ENCODE measurements at places on chromosomes 3 and 15. TPM values are rescaled to one million over a fixed set of nuclear protein-coding genes. Genes with fewer than 3 reads are reported as not detected.

DNA sequence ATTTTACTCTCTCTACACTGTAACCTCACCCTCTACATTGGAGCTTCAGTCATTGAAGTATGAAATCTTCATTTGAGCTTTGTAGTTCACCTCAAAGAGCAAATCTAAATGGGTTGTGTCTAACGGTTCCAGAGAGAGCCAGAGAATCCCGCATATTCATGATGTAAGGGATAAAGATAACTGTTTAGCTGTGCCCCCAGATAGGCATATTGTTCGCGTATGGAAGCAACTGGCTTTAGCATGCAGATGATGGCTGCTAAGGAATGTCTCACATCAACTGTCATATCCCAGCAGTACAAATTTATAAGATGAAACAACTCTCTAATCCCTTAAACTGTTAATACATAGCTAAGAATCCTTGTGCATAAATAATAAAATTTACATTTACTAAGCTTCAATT, 412.7 kb upstream of the ROBO2 start:
- DNase-seq = no peak

GRCh38 chr3:49158792-49159191, 7.3 kb downstream of the CCDC71 start:
- no peak for DNase-seq

Gene KCNAB1
- total RNA-seq = not detected

GRCh38 chr3:112407888-112408702, 75.1 kb downstream of the CD200 start:
- DNase-seq = no peak

DNA sequence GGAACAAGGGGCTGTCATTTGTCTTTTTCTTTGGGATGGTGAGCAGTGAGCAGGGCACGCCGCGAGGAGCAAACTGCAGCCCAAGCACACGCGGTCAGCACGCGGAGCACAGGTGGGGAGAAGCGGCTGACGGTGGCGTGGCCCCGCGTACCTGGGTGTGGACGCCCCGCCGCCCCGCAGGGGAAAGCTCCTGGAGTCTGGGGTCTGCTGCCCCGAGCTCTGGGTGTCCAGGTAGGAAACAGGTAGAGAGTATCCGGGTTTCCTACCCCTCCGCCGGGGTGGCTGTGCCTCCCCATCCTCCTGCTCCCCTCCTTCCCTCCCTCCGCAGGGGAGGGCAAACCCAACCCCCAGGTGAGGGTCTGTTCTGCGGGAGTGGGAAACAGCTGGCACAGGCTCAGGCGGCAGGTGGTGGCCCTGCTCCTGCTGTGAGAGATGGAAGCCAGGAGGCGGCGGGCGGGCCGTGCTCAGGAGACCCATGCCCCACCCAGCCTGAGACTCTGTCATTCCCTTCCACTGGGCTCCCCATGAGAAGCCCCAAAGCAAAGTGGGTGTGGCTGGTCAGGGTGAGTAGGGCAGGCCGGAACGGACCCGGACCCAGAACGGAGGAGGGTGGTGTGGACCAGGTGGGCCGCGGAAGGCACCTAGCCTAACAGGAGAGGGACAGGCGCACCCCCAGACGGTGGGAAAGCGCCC, 56.9 kb upstream of the CGNL1 start:
- DNase-seq = no peak

DNA sequence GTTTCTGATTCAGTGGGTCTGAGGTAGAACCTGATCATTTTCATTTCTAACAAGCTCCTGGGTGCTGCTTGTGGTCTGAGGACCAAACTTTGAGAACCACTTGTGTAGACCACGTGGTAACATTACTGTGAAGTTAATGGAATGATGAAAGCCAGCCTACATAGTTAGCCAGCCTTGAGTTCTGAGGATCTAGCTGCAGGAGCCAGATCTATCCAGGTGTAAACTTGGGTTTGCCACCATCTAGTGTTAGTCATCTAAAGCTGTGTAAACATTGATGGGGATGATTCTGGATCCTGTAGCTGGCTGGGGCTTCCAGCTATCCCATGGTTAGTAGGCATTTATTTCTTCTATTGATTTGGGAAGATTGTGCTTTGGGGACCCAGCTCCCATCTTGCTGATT, 170.0 kb downstream of the TMEM108 start:
- no peak for DNase-seq

DNA sequence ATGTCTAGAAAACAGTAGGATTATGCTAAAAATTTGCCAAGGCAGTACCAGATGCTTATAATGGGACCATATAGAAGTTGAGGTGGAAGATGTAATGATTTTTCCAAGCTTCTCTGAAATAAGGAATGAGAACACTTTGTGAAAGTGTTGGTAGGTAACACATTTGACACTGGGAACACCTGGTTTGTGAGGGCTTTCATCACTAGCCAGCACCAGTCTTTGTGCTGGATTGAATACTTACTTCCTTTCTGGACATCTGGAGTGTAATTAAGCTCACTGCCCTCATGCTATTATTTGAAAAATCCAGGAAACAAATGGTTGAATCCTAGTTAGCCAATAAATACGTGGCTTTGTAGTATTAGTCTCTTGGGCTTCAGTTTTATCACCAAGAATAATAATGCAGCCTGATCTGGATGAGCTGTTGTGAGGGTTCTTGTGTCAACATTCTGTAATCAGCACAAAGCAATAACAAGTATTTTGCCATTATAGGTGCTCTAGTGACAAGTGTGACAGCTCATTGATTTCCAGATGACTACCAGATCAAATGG, 12.9 kb downstream of the CCDC80 start:
- DNase-seq = no peak

DNA sequence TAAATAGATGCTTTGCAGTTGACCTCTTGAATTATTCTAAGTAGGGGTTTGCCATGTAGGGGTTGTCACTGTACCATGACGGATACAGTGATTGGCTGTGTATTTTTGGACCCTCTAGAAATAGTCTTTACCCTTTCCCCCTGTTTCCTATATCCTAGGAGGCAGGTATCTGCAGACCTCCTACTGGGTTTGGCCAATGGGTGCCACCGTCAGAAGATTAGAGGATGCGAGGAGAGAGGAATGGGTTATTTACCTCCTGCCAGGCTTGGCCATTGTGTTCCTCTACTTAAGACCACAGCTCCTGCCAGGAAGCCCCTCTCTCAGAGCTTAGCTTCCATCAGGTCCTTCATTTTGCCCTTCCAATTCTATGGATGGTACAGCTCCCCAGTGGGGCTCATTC, 40.2 kb upstream of the CLRN1 start:
- DNase-seq = no peak

DNA sequence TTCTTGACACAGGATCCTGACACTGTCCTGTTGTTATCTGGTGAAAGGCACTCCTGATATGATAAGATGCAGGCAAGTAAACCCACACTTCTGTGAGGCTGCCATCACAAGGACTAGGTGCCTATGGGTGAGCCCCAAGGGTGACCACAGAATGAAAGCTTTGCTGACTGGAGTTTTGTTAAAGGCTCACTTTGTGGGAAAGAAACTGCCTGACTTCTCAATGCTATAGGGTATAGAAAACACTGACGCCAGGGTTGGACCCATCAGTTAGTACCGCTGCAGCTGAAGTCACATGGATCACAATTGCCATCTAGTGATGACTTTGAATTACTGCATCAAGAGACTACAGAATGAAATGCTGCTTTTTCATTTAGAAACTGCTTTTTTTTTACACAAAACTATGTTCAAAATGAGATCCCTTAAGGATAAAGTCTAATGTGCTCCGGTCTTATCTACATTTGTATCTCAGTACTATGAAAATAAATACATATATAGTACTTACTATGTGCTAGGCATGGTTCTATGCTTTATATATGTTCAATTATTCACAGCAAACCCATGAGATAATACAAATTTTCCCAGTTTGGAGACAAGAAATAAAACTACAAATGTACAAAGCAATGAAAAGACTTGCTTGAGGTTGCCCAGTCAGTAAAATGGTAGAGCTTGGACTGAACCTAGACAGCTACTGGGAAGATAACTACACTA, 64.2 kb upstream of the CMSS1 start:
- peak; percentile 19 for DNase-seq

- DNase-seq = no peak
Observed at GRCh38 chr3:189890496-189890895, 230.2 kb downstream of the P3H2 start.

- no peak for DNase-seq
Observed at GRCh38 chr3:39088456-39088855, 19.0 kb downstream of the GORASP1 start.

Gene LYZL4
- total RNA-seq = not detected

Gene ZNF860
- total RNA-seq = not detected

DNA sequence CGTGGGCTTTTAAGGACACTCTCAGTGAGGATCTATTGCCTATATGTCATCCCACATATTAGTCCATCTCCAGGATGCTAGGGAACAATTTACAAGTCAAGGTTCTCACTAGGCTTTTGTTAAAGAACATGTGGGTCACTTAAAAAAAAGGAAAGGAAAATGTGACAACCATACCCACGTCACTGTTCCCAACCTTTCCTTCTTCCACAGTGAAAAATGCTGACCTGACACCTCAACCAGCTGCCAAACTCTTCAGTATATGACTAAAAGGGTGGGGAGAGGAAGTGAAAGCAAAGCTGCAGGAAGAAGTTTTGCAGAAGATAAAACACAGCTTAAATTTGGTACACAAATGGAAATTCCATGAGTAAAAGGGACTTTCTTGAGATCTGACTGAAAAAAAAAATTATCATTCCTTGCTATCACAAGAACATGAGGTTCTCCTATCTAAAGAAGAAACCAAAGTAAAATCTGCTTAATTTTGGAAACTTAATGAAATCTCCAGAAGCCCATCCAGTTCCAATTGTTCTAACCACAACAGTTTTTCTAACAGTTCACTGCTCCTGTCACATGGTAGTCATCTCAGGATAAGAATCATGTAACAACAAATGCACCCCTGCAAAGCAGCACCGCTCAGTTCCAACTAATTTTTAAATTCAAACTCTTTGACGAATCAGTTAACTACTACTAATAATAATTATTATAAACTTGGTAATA, 117.0 kb upstream of the TSPAN3 start:
- DNase-seq = peak; percentile 13

DNA sequence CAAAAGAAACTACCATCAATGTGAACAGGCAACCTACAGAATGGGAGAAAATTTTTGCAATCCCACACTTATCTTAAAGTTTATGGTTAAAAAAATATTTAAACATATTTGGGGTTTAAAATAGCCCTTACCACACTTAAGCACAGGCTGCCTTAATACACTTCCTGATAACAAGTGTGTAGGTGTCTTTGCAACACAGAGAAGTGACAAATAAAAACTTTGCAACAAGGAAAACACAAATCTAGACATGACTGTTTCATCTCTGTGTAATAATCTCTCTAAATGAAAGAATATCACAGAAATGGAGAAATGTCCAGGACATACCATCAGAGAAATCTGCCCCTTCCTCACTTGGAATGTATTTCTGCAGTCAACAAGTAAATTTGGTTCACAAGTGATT, 464.1 kb upstream of the ARHGEF26 start:
- no peak for DNase-seq

Gene ARL14
- not detected for total RNA-seq

Gene ZNF502
- 0.77 TPM for total RNA-seq

DNA sequence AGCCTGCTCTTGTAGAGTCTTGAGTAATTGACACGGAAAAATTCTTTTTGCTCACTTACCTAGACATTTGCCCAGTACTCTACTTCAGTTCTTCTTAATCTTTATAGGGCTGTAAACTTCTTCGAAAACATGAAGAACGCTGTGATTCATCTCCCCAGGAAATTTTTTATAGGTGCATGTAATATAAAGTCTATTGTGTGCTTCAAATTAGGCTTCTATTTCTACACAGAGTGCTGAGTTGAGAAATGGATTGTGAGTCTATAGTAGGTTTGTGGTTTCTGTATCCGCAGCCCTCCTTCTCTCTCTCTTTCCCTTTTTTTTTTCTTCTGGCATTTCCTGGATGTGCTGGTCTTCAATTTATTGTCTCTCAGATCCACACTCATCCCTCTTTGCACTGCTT, 183.3 kb upstream of the DCBLD2 start:
- no peak for DNase-seq

DNA sequence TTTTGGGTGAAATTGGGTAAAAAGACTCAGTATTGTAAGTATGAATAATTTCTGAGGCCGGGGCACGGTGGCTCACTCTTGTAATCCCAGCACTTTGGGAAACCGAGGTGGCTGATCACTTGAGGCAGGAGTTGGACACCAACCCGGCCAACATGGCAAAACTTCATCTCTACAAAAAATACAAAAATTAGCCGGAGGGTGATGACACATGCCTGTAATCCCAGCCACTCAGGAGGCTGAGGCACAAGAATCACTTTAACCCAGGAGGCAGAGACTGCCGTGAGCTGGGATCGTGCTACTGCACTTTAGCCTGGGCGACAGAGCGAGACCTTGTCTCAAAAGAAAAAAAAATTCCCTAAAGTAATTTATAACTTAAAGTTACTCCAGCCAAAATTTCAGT, 162.2 kb downstream of the APBA2 start:
- DNase-seq = no peak

GRCh38 chr15:62856466-62857246, 185.9 kb upstream of the TPM1 start:
- DNase-seq = no peak

Gene GABRA5
- not detected for total RNA-seq

DNA sequence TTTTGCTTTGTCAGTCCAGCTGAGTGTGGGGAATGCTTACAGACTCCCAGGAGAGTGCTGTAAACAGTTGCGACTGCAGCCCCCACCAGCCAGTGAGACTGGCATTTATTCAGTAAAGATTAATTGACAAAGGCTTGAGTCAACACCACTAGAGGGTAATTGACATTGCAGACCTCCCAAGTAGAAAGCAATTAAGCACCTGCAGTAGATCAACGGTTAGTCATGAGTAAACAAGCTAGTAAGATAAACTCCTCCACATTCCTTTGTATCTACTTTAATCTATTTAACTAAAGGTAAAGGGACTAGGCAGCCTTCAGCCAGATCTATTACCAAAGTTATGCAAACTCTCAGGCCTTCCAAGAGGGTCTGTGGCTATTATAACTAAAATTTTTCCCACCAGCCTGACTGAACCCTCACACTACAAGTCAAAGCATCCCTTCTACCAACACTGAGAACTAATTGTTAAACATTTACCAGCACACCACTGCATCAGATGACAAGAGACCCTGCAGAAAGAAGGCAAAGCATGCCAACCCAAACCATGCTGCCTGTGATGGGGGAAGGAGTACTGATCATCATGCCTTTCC, 30.5 kb upstream of the GALNT15 start:
- no peak for DNase-seq

- no peak for DNase-seq
Observed at GRCh38 chr3:178078953-178079352, 457.3 kb upstream of the KCNMB2 start.

DNA sequence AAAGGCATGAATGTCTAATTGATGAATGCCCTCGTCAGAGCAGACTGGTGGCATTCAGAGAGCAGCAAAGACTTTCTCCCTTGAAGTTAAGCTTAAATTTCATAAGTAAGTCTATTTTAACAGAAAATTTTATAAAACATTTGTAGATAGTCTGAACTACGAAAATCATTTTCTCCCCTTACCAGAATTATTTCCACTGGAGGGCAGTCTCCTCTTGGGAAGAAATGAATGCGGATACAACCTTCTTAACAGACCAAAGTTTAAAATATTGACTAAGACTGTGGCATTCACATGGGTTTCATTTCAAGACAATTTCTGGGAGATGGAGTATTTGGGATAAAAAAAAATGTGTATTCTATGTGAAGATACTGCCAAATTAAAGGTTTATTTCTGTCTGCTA, 669.0 kb downstream of the FHIT start:
- DNase-seq = no peak

Gene TMCO5A
- total RNA-seq = not detected

Data from activated CD4-positive, alpha-beta memory T cell treated with anti-CD3 and anti-CD28 coated beads for 36 hours (primary cell).